ENCODE measurements at places on chromosomes 11 and 22.

DNA sequence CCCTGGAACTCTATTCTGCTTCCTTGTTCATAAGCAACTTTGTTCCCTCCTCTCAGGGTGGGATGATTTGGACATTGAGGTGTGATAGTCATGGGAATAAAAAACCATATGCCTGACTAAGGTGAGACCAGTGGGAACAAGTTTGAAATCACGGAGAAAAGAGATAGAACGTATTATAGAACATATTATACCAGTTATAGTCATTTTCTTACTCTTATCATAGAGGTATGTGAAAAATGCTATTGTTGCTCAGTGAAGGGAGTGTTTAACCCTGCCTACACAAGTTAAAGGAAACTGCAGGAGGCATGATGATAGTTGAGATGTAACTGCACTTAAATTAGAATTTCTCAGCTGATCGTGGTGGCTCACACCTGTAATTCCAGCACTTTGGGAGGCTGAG lies 15.5 kb downstream of the OR6Q1 start:
- DNase-seq: no peak

DNA sequence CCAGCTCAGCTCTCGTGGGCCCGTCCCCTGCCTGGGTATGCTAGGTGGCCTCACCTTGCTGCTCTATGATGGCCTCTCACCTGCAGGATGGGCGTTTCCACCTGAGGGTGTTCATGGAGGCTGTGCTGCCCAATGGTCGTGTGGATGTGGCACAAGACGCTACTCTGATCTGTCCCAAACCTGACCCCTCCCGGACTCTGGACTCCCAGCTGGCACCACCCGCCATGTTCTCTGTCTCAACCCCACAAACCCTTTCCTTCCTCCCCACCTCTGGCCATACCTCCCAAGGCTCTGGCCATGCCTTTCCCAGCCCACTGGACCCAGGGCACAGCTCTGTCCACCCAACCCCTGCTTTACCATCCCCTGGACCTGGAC lies 2.1 kb downstream of the ZP1 start:
- no peak for DNase-seq

DNA sequence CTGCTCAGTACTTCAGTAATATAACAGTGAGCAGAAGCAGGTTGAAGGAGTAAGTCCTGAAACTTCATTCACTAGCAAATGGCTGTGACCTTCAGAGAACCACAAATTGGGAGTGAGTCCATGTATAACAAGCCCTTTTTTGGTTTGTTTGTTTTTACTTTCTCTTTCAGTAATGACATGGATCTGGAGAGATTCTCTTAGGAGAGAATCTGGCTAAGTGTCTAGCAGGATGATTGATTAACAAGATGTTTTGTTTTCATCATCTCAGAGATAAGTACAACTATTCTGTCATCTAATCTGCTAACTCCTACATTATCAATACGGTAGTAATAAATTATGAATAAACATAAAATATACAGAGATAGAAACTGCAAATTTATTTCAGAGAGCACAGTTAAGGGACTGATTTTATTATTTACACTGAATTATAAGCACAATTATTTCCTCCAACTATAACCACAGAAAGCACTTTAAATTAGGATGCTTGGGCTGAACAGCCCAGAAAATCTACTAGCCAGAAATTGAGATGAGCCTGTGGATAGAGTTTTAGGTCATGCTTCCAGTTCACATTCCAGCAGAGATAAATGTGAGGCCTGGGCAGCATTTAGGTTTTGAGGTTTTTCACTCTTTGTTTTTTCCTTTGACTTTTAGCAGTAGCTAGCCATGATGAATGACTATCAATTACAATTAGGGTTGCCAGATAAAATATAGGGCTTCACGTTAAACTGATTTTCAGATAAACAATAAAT lies 429.3 kb upstream of the FAT3 start:
- no peak for DNase-seq

GRCh38 chr11:79437278-79437980 lies 3.4 kb downstream of the TENM4 start:
- DNase-seq: peak; percentile 52

- DNase-seq: no peak
Measured at GRCh38 chr11:75536786-75537641, 11.3 kb upstream of the GDPD5 start.

DNA sequence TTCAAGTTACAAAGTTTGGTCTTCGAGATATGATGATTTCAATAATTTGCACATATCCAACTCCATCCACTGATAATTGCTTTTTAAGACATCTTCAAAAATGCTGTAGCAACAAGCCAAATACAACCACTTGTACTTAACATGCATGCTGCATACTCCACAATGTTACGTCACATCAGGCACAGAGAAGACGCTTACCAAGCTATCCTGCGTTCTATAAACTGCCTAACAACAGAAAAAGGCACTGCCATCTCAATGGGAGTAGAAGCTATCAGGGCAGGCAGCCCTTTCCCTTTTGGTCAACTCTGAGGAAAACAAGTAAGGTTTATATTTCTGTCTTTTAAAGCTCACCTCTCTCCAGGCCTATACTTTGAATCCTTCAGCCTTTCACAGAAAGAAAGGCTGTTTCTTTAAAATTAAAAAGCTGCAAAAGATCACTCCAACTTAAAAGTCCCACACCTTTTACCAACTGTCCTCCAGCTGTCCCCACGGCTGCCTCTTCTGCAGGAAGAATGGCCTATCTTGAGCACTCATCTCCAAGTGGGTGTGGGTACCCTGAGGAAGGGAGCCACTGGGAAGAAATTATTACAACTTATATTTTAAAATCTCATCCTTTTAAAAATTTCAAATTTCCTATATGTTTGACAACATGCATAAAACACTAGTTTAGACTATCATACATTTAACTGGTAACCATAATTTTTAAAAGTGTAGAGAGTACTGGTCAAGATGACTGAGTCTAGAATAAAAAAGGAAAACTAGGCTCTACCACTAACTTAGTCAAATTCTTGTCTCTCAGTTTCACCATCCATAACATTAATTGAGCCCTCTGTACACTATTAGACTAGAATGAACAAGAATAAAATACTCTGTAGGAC lies 14.5 kb downstream of the PHF21A start:
- DNase-seq: no peak

DNA sequence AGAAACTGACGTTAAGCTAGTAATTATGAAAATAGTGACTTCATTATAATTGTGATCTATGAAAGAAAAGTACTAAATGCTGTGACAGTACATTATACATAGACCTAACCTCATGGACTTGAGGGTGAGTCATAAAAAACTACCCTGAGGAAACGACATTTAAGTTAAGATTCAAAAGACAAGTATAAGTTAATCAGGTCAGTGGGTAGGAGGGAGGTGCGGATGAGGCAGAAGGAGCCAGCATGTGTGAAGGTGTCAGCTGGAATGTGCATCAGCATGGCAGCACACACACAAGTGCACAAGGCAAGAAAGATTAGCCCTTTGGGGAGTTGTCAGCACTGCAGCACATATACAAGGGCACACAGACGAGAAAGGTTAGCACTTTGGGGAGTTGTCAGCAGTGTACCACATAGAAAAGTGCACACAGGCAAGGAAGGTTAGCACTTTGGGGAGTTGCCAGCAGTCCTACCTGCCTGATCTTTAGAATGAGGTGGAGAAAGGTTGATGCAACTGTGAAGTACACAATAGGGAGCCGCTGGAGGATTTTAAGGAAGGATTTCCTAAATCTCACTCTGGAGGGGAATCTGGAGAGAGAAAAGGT lies 31.6 kb upstream of the CAVIN3 start:
- DNase-seq: no peak

- DNase-seq: no peak
Measured at GRCh38 chr11:127521413-127521812, 520.8 kb upstream of the KIRREL3 start.

Measured in neural crest cell (in vitro differentiated cells).